ENCODE measurements at places on chromosomes 1 and 21. TPM values are rescaled to one million over a fixed set of nuclear protein-coding genes. Genes with fewer than 3 reads are reported as not detected.

Gene CLDN17
- total RNA-seq: not detected

Gene CRP
- not detected for total RNA-seq

Gene MPL
- total RNA-seq: not detected

Gene KRTAP21-1
- not detected for total RNA-seq

Gene ATP1A4
- not detected for total RNA-seq

Gene OR2T29
- total RNA-seq: not detected

Gene PLXNA2
- 0.87 TPM for total RNA-seq

Gene COL24A1
- 0.03 TPM for total RNA-seq

Gene BMP8B
- total RNA-seq: 4.2 TPM

Gene HAPLN2
- total RNA-seq: not detected

Gene RASAL2
- 19.1 TPM for total RNA-seq

Gene ADORA1
- 1.2 TPM for total RNA-seq

Gene OXCT2
- total RNA-seq: 0.38 TPM

Gene CYP2J2
- not detected for total RNA-seq

Gene S100A7
- total RNA-seq: not detected

Gene HFM1
- not detected for total RNA-seq

Gene LIN28A
- total RNA-seq: not detected

Gene TSPAN2
- 1.2 TPM for total RNA-seq

Gene FAM151A
- total RNA-seq: not detected

Gene PGLYRP4
- not detected for total RNA-seq

Gene KLHL12
- 18.1 TPM for total RNA-seq

Gene KCNJ9
- total RNA-seq: not detected

Gene OR2L13
- total RNA-seq: not detected

Gene NBPF6
- not detected for total RNA-seq

Gene ATP6V1G3
- not detected for total RNA-seq

Gene CFAP126
- total RNA-seq: not detected

Gene CD48
- not detected for total RNA-seq

Gene TSNAX
- 39.2 TPM for total RNA-seq

Gene SHE
- 0.02 TPM for total RNA-seq

Gene RGS1
- total RNA-seq: not detected

Gene RGS8
- not detected for total RNA-seq

Gene ST6GALNAC5
- total RNA-seq: not detected

Gene B4GALT2
- 42.9 TPM for total RNA-seq

Gene FOXD2
- 0.35 TPM for total RNA-seq

Gene DNM3
- 0.51 TPM for total RNA-seq

Gene HES5
- not detected for total RNA-seq

Gene SMIM1
- 1.2 TPM for total RNA-seq

Gene PALMD
- total RNA-seq: 0.49 TPM

Gene CELA2B
- total RNA-seq: not detected

Gene SLC2A5
- total RNA-seq: 0.17 TPM

Gene FAM72D
- total RNA-seq: 6.1 TPM

Gene C2CD2
- total RNA-seq: 11.0 TPM

Gene CFAP74
- total RNA-seq: not detected

Gene OR2T33
- total RNA-seq: not detected

Gene GSTM1
- total RNA-seq: not detected

Gene IGSF21
- not detected for total RNA-seq

Gene SLAMF8
- not detected for total RNA-seq

Gene TSTD1
- total RNA-seq: 0.25 TPM

Gene FAM43B
- total RNA-seq: 5.3 TPM

Gene CASQ2
- not detected for total RNA-seq

Gene LRRC38
- not detected for total RNA-seq
